Stimulated activated CD8-positive, alpha-beta memory T cell treated with anti-CD3 and anti-CD28 coated beads, Interleukin-7, amount 100 ng/mL, for 1 hour (primary cell): ENCODE measurements at places on chromosomes 3 and 15.

- DNase-seq = no peak
Observed at GRCh38 chr3:138197058-138197457, 10.0 kb downstream of the ARMC8 start.

- DNase-seq = no peak
Observed at GRCh38 chr15:70465812-70466211, 297.5 kb downstream of the UACA start.

- no peak for DNase-seq
Observed at GRCh38 chr15:56969265-56969895, 50.9 kb downstream of the TCF12 start.

GRCh38 chr3:126616931-126617330 is 38.0 kb downstream of the TXNRD3 start:
- DNase-seq = no peak

DNA sequence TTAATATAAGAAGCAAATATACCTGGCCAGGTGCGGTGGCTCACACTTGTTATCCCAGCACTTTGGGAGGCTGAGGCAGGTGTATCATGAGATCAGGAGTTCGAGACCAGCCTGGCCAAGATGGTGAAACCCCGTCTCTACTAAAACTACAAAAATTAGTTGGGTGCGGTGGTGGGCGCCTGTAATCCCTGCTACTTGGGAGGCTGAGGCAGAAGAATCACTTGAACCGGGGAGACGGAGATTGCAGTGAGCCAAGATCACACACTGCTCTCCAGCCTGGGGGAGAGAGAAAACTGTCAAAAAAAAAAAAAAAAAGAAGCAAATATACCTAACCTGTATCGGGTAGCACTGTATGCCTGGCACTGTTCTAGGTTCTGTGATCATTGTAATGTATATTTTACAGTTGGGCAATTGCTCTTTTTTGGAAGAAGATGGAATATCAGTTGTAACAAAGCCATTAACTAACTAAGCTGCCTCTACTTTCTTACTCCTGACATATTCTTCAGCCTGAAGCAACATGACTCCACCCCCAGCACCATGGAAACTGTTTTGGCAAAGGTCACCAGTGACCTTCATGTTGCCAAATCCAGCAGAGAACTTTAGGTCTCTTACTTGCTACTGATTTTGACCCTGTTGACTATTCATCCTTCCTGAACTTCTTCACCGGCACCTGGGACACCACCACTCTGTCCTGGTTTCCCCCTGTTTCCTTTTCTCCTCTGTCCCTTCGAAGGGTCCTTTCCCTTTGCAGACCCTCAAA is 203.8 kb downstream of the RPLP1 start:
- no peak for DNase-seq

- no peak for DNase-seq
Observed at GRCh38 chr3:47434849-47435248, 40.9 kb downstream of the SCAP start.

DNA sequence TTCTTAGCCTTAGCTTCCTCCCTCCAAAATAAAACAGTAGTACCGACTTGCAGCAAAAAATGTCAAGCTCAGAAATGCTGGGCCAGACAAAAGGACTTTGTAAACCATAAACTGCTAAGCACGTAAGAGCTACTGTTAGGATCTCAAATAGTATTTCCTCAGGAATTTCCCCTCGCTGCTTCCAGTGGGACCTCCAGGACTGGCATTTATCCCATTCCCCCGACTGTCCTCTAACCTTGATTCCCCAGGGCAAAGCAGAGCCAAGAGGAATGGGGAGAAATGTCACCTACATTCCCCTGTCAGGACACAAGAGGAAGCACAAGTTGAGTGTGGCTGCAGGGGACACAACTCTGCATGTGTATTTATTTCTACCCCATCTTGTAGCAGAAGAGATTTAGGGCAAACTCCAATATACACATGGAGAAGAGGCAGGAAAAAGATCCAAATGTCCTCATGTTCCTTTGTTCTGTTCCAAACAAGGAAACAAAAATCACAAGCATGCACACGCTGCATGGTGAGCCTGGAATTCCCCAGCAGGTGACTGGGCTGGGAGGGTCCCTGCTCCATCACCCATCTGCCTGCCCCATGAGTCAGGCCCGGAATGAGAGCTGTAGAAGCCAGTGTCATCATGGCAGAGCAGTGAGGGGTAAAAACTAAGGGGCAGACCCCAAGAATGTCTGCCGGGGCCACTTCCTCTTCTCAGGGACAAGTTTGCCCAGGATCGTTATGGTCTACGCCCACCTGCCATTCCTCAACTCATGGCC is 4.2 kb downstream of the STOML1 start:
- DNase-seq = no peak

DNA sequence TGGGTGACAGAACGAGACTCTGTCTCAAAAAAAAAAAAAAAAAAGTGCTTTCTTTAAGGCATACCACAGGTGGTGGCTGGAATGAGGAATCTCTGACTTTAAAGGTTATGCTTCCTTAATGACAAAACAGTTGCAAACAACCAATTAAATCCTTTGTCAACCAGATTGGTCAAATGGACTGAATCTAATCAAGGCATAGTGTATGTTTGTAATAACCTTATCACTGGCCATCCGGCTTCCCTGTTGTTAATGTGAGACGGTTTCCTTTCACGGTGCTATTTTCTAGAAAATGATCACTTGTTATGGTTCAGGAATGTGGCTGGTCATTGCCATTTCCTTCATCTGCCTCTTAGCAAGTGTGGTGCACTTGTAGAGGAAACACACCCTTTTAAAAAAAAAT is 75.9 kb downstream of the FLNB start:
- no peak for DNase-seq
